ENCODE measurements at places on chromosomes 12 and 14.

GRCh38 chr14:87816416-87816815 is 176.6 kb downstream of the GALC start:
- no peak for DNase-seq

DNA sequence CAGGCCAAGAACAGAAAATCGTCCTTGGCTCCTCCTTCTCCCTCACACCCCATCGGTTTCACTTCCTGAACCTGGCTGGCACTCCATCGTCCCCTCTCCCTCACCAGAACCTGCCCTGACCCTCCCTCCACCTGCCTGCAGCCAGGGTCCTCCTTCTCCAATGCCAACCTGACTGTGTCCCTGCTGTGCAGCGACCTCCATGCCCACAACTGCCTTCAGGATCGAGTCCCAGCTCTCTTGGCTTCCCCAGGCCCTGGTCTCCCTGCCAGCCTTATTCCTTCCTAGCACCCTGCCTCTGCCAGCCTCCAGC is 19.8 kb downstream of the HVCN1 start:
- no peak for DNase-seq

- DNase-seq = no peak
Measured at GRCh38 chr12:25785134-25785533, 173.3 kb upstream of the RASSF8 start.

DNA sequence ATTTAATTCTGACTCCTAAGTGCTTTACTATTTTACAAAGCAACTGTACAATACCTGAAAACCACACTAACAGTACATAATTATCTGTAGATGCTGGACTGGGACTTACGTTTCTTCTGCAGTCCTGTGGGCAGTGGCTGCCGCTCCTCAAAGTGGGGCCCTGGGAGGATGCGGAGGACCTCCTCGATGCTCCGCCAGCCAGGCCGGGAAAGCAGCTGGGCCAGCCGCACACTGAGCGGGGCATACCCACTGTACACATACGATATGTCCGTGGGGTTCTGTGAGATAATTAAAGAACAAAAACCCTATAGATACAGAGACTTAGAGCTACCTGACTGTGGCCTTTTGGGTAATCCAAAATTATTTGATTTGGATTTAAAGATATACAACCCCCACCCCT is 6.8 kb upstream of the DIABLO start:
- DNase-seq = no peak

DNA sequence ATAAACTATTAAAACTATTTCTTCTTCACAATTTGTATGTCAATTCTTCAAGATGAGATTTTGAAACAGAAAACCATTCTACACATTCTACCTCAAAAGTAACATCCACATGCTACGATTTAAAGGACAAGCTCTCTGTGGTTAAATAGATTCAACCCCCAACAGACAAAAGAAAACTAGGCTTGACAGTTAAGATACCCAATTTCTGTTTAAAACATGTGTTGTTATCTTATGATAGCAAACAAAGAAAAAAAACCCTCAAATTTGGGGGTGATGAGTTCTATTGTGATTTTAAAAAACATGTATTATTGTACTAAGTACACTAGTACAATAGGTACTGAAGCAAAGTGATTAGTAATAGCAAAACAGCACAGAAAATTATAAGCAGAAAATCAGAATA is 33.8 kb downstream of the ATF7 start:
- DNase-seq = no peak

GRCh38 chr12:14621826-14622225 is 54.1 kb upstream of the PLBD1 start:
- no peak for DNase-seq

DNA sequence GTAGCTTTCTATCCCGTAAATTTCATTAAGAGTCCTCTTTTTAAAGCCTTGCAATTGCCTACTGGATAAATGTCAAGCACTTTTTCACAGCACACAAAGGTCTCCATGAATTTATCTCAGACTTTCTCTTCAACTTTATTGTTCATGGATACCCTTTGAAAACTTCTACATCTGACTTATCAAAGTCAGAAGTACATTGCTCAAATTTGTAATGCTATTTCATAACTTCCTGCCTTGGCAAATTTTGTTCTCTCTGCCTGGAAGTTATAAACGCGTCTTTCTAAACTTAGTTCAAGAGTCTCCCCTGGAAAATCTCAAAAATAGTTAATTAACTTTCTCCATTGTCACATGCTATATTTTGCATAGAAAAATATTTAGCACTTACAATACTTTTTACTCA is 55.9 kb upstream of the RERGL start:
- no peak for DNase-seq

GRCh38 chr14:101882141-101882935 is 82.0 kb upstream of the DYNC1H1 start:
- no peak for DNase-seq

DNA sequence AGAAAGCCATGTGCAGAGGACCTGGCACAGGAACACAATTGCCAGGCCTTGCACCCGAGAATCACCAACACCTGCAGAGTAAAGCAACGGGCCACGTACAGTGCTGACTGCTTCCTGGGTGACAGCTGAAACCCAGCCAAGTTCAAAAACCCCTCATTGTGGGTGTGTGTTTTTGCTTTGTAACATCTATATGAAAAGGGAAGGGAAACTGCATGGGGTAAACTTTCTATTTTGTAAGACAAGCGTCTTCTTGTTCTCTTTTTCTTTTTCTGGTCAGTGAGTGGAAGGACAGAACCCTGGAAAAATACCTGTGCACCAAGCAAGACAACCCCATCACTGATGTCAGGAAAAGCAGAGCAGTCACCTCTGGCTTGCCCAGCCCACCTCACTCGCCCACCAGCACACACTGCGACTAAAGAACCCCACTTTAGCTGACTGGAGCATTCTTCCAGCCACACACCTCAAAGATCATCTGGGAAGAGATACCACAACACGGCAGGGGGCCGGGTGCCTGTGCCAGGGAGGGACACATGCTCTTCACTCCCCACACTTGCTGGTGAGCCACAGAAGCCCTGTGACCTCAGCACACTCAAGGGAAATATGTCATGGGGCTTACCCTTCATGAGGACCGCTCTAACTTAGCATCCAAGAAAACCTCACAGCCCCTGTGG is 172.3 kb downstream of the NDUFA12 start:
- DNase-seq = no peak

DNA sequence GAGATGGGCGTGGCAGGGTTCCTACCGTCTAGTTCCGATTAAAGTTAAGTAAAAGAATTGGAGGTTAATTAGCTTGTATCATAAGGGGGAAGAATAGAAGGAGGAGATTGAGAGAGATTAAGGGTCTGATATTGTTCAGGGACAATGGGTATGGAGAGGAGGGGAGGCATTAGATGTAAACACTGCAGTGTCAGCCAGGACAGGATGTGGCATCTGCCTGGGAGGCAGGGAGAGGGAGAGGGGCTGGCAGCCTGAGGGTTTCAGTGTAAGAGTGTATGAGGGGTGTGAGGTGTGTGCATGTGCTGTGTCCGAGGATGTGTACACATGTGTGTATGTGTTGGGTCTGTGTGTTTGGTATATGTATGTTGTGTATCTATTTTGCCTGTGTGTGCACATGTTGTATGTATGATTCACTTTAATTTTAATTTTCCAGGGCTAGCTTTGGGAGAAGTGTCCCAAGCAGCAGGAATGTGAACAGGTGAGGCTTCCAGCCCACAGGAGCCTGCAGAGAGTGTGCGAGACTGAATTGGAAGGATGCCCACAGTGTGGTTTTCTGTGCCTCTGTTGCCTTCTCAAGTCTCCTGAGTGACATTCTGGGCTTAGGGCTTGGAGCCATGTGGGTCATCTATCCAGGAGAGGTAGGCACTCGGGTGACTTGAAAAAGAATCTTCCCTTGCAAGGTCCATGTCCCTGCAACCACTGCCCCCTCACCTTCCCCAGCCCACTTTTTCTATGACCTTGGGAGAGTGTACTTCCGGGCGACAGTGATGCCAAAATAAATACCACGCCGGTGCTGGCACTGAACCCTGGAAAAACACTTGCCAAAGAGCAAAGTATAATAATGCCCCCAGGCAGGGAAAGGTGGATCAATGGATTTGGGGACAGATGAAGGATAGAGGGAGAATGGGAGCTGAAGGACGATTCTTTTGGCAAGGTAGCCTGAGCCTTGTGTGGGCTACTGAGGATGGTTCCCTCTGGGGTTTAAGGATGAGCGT is 36.8 kb upstream of the DCD start:
- DNase-seq = no peak

GRCh38 chr14:52268279-52269061 is 972 bp downstream of the PTGDR start:
- no peak for DNase-seq

DNA sequence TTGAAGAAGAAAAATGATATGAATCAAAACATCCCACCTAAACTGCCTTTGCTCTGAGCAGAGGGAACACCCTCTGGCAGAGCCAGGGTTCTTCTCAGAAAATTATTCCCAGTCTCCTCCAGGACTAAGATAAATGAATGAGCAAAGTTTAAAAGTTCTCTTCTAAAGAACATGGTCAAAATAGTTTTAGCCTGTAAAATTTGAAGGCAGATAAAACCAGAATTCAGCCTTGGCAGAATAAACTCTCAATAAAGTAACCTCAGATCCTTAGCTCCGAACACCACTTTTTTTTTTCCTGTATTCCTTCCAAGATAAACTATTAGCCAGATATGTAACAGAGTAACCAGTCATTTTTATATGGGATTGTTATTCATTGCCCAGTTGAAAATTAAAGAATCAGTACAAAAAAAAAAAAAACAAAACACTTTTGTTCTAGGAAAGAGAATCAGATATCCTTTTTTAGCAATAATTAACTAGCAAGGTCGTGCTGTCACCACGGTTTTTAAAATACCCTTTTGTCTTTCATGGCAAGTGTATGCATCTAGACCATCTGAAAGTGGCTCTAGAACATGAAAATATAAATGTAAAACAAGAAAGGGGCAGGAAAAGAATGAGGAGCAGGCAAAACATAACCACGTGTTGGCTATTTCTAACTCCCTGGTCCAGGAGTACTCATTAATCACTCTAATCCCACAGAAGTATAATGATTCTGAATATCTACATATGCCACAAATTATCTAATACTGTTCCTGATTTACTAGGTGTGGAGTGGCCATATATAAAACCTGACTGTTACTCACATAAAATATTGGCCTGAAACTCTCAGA is 60.8 kb downstream of the CAPZA3 start:
- DNase-seq = no peak

GRCh38 chr14:58722441-58722840 is 84.7 kb downstream of the DACT1 start:
- no peak for DNase-seq

DNA sequence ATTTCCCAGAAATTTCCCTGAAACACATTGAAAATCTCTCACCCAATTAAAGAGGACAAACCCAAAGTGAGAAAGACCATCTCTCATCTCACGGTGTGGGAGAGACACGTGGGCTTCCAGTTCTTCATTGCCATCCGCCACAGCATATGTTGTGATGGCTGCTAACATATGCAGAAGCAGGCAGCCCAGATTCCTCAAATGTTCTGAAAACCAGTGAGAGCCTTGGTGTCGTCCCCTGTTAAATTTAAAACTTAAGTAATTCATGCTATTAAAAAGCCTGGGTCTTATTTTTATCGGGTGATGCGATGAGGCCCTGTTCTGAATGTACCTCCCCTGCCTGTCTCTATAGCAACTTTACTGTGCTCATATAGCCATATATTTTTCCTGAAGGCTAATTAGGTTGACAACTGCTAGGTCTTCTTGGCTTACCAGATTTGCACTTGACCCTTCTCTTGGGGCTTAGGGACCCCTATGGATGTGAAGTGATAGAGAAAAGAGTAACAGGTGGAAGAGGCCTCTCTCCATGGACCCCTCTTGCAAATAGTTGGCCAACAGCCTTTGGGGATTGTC is 2.8 kb upstream of the FGF6 start:
- no peak for DNase-seq

DNA sequence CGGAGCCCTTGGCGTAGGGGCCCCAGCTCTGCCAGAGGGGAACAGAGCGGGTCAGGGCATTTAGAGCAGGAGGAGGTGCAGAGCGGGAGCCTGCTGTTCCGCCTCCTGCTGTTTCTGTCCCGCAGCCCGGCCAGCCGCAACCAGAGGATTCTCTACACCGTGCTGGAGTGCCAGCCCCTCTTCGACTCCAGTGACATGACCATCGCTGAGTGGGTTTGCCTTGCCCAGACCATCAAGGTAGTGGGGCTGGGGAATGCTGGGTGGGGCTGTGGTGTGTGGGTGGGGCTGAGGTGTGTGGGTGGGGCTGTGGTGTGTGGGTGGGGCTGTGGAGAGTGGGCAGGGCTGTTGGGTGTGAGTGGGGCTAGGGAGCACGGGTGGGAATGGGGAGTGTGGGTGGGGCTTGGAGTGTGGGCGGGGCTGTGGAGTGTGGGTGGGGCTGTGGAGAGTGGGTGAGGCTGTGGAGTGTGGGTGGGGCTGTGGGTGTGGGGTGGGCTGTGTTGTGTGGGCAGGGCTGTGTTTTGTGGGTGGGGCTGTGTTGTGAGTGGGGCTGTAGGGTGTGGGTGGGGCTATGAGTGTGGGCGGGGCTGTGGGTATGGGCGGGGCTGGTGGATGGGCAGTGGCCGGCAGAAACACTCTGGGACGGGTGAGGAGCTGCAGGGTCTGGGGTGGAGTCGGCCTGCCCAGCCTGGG is 8.0 kb downstream of the ASPG start:
- no peak for DNase-seq

DNA sequence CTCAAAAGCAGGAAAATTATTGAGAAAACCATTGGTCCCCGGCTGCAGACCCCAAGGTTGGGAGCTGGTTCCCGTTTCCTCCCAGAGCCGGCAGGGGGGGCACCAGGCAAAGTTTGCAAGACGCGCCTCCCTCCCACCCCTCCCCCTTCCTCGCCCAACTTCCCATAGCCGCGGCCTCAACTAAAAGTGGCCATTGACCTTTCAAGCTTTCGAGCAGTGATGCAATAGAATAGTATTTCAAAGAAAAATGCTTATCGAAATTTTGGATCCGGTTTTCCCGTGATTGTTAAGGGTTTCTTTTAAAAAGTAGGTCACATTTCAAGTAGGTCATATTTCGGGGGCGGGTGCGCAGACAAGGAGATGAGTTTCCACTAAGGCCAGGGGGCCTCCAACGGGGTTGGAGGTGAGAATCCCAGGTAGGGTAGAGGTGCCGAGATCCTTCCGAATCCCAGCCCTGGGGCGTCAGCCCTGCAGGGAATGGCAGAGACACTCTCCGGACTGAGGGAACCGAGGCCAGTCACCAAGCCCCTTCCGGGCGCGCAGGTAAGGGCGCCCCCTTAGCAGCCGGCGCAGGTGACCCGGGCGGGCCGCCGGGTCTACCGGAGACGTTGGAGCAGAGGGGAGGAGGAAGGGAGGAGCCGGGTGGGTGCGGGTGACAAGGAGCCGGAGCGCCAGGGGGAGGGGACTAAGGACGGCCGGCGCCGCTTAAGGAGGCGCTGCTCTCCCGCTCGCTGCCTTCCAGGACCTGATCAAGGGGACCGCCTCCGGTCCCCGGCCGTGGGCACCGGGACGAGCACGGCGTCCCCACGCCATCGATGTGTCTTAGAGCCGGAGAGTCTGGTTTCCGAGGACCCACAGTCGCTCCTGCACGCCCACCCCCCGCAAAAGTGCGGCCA is 2.6 kb upstream of the SOCS2 start:
- DNase-seq = peak; percentile 66
